ENCODE measurements at places on chromosomes 16 and 17. TPM values are rescaled to one million over a fixed set of nuclear protein-coding genes. Genes with fewer than 3 reads are reported as not detected.

DNA sequence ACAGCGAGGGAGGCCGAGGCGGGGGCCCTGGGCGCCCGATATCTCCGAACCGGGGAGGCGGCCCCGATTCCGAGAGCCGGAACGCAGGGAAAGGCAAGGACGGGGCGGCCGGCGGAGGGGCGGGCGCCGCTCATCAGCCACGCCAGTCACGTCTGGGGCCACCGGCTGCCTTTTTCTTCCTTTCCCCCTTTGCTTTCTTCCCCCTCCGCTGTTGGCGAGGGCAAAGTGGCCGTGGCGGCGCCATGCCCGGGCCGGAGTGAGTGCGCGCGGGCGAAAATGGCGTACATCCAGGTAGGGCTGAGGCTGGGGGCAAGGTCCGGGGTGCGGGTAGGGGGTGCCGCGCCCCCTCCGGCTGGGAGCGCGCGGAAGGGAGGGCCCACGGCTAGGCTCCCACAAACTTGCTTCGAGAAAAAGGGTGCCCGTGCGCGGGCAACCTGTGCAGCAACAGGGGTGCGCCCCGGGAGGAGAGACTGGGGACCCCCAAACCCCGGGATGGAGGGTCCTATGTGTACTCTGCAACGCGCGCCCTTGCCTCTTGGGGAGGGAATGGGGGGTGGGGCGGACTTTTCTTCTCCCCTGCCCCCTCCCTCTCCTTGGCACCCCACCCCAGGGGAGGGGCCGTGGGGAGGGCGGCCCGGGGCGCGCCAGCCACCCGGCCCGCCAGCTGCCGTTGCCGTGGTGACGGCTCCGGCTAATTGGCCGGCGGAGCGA is 486 bp downstream of the SYT17 start:
- H3K27me3 ChIP-seq = peaks cover 35% of the 10 kb centered on the region
- H3K4me3 ChIP-seq = no peak overlapping the region
- no peak for DNase-seq
- H3K27ac ChIP-seq = no peak overlapping the region
- no peaks in the 10 kb centered on the region for H3K36me3 ChIP-seq

- no peak overlapping the region for H3K27ac ChIP-seq
- H3K27me3 ChIP-seq = no peaks in the 10 kb centered on the region
- H3K36me3 ChIP-seq = no peaks in the 10 kb centered on the region
- H3K4me3 ChIP-seq = no peak overlapping the region
Observed at GRCh38 chr16:59881376-59881775, 1147.3 kb upstream of the GOT2 start.

The CCL16 gene
- not detected for total RNA-seq

DNA sequence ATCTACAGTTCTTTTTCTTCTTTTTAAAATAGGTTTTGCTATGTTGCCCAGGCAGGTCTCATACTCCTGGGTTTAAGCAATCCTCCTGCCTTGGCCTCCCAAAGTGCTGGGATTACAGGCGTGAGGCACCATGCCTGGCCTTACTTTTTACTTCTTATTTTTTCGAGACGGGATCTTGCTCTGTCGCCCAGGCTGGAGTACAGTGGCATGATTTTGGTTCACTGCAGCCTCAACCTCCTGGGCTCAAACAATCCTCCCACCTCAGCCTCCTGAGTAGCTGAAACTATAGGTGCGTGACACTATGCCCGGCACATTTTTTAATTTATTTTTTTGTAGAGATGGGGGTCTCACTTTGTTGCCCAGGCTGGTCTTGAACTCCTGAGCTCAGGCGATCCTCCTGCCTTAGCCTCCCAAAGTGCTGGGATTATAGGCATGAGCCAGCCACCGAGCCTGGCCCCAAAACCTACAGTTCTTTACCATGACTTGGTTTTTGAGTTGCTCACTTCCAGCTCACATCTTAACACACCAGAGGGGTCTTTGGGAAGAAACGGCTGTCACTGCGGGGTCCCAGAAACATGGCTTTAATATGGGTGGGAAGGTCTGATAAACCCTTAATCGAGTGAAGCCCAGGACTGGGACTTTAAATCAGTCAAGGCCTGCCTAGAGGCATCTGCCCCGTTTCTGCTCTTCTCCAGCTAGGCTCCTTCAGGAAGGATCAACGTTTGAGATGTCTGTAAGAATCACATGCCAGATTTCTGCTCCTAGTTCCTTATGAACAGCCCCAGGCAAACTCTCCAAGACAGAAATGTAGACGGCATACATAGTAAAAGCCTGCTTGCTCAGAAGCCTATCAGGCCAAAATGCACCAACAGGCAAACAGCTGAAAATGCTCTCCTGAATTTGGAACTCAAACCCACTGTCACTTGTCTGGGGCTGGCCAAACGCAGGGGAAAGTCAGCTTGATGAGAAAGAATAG is 91.7 kb upstream of the TOB1 start:
- no peaks in the 10 kb centered on the region for H3K27me3 ChIP-seq
- H3K36me3 ChIP-seq = peaks cover 19% of the 10 kb centered on the region
- no peak overlapping the region for H3K27ac ChIP-seq
- H3K4me1 ChIP-seq = no peaks in the 10 kb centered on the region

GRCh38 chr16:24085666-24086065 is 170.5 kb upstream of the CACNG3 start:
- DNase-seq = no peak
- no peaks in the 10 kb centered on the region for H3K27me3 ChIP-seq
- H3K36me3 ChIP-seq = no peaks in the 10 kb centered on the region

- H3K4me3 ChIP-seq = no peak overlapping the region
- no peak overlapping the region for H3K27ac ChIP-seq
- H3K27me3 ChIP-seq = no peaks in the 10 kb centered on the region
- H3K36me3 ChIP-seq = peaks cover 8% of the 10 kb centered on the region
Observed at GRCh38 chr16:70416748-70417616, 21.9 kb downstream of the ST3GAL2 start.

The ARHGAP44 gene
- 2.9 TPM for total RNA-seq

- no peaks in the 10 kb centered on the region for H3K4me1 ChIP-seq
- peaks cover 4% of the 10 kb centered on the region for H3K27me3 ChIP-seq
Observed at GRCh38 chr16:50555952-50556673, 7.9 kb downstream of the NKD1 start.

GRCh38 chr16:15749371-15749770 is 99.3 kb downstream of the NDE1 start:
- no peaks in the 10 kb centered on the region for H3K4me1 ChIP-seq
- no peaks in the 10 kb centered on the region for H3K36me3 ChIP-seq
- no peak overlapping the region for H3K27ac ChIP-seq
- no peak for DNase-seq
- H3K27me3 ChIP-seq = no peaks in the 10 kb centered on the region

DNA sequence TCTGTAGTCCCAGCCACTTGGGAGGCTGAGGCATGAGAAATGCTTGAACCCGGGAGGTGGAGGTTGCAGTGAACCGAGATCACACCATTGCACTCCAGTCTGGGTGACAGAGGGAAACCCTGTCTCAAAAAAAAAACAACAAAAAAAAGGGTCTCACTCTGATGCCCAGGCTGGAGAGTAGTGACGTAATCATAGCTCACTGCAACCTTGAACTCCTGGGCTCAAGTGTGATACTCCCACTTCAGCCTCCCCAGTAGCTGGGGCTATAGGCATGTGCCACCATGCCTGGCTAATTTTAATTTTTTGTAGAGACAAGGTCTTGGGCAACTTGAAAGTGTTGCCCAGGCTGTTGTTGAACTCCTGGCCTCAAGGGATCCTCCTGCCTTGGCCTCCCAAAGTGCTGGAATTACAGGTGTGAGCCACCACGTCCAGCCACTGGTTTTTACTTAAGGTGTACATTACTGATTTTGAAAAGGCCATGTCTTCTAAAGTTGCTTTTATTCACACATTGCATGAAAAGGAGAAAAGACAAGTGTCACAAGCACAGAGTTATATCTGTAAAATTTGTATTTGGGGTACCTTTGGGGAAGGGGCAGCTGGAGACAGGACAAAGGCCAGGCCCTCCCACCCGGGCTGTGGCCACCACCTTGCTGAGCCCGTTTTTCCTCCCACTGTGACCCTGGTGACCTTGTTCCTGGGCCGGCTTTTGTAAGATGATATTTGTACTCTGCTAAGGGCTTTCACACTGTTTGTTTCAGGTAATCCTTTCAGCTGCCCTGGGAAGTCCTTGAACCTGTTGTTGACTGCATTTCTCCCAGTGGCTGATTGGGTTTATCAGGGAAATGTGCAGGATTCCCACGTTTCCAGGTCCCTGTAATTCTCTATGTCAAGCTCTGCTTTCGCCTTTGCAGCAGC is 11.5 kb downstream of the GPT2 start:
- H3K4me1 ChIP-seq = peaks cover 8% of the 10 kb centered on the region
- no peak overlapping the region for H3K4me3 ChIP-seq
- H3K36me3 ChIP-seq = peaks cover under 1% of the 10 kb centered on the region
- DNase-seq = no peak
- no peak overlapping the region for H3K27ac ChIP-seq

- no peak for DNase-seq
- no peak overlapping the region for H3K27ac ChIP-seq
- peaks cover 7% of the 10 kb centered on the region for H3K4me1 ChIP-seq
- no peak overlapping the region for H3K4me3 ChIP-seq
- peaks cover 3% of the 10 kb centered on the region for H3K36me3 ChIP-seq
Observed at GRCh38 chr17:82915757-82916027, 75.9 kb upstream of the ZNF750 start.

DNA sequence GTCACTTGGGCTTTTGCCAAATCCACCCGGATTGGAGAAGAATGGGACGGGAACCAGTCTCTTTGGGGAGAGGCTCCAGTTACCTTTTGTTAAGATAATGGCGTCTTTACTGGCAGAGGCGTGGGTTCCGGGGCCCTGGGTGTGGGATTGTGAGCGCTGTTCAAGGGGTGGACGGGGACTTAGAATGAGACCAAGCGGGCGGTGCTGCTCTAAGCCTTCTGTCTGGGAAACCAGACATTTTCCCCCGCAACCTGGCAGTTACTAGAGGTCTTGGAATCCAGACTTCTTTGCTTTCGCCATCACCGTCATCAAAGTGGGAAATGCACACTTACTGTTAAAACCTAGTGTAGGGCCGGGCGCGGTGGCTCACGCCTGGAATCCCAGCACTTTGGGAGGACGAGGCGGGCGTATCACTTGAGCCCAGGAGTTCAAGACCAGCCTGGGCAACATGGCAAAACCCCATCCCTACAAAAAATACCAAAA is 706 bp downstream of the TEN1 start:
- peak overlapping the region; percentile 90 for H3K4me3 ChIP-seq
- no peaks in the 10 kb centered on the region for H3K27me3 ChIP-seq

GRCh38 chr16:85750827-85751697 is at the start of gene C16orf74:
TSS of gene C16orf74 (minus strand) at chr16:85751096. CDS start at chr16:85735217, 15,879 bp downstream.
- no peaks in the 10 kb centered on the region for H3K36me3 ChIP-seq
- H3K27me3 ChIP-seq = no peaks in the 10 kb centered on the region
- H3K4me3 ChIP-seq = peak within 1 kb of the TSS; percentile 75

GRCh38 chr17:50847566-50847965 is 12.2 kb downstream of the WFIKKN2 start:
- no peak for DNase-seq
- no peaks in the 10 kb centered on the region for H3K27me3 ChIP-seq
- H3K4me1 ChIP-seq = peaks cover 13% of the 10 kb centered on the region
- no peak overlapping the region for H3K4me3 ChIP-seq

GRCh38 chr16:715477-716199 is 720 bp downstream of the METRN start:
- peak overlapping the region; percentile 73 for H3K4me3 ChIP-seq
- no peak overlapping the region for H3K27ac ChIP-seq
- peak; percentile 94 for DNase-seq

DNA sequence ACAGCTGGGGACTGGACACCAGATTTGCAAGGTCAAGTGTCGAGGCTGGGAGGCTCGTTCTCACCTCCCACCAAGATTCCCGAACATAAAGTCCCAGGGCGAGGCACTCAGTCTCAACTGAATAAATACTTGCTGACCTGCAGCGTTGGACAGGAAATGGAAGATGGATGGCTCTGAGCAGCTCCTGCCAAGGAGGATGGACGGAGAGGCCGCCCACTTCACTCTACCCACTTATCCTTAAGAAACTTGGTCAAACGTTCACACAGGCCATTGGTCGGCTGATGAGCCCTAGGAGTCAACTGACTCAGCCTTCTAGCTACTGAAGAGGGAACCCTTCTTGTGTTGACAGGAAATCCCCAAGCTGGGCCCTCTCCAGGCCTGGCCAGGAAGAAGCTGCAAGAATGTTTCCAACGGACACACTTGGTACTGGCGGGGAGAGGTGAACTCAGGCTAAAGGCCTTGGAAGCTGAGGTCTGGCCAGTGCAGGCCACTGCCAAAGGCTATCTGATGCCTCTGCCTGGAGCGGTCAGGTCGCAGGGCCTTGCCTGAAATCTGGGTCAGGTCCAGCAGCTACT is 50.0 kb downstream of the VAC14 start:
- H3K4me1 ChIP-seq = peaks cover 67% of the 10 kb centered on the region
- peak; percentile 98 for DNase-seq
- no peaks in the 10 kb centered on the region for H3K36me3 ChIP-seq
- H3K27me3 ChIP-seq = no peaks in the 10 kb centered on the region

DNA sequence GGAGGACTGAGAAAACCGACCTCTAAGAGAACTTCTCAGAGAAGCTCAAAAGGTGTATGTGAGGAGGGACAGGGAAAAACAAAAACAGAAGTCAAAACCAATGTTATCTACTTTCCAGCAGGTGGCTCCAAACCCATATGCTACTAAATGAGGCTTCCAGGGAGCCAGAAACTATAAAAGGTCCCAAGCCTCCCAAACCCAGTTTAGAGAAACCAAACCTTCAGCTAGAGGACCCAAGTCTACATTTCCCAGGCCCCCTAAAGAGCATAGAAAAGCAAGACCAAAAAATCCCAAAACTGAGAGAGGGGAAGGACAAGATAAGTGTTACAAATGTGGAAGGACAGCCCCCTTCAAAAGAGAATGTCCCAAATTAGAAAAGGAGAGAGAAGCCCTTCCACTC is 3.7 kb downstream of the HPR start:
- DNase-seq = no peak
- no peak overlapping the region for H3K27ac ChIP-seq
- no peaks in the 10 kb centered on the region for H3K36me3 ChIP-seq
- no peaks in the 10 kb centered on the region for H3K27me3 ChIP-seq
- no peak overlapping the region for H3K4me3 ChIP-seq

GRCh38 chr17:63631062-63631461 is 8.8 kb downstream of the MAP3K3 start:
- no peak overlapping the region for H3K4me3 ChIP-seq
- peaks cover 12% of the 10 kb centered on the region for H3K4me1 ChIP-seq
- no peaks in the 10 kb centered on the region for H3K27me3 ChIP-seq
- no peak for DNase-seq
- H3K36me3 ChIP-seq = peaks cover 21% of the 10 kb centered on the region

- H3K36me3 ChIP-seq = no peaks in the 10 kb centered on the region
- no peaks in the 10 kb centered on the region for H3K27me3 ChIP-seq
- no peaks in the 10 kb centered on the region for H3K4me1 ChIP-seq
- H3K27ac ChIP-seq = no peak overlapping the region
- DNase-seq = no peak
Observed at GRCh38 chr16:23863511-23864422, 28.0 kb downstream of the PRKCB start.

DNA sequence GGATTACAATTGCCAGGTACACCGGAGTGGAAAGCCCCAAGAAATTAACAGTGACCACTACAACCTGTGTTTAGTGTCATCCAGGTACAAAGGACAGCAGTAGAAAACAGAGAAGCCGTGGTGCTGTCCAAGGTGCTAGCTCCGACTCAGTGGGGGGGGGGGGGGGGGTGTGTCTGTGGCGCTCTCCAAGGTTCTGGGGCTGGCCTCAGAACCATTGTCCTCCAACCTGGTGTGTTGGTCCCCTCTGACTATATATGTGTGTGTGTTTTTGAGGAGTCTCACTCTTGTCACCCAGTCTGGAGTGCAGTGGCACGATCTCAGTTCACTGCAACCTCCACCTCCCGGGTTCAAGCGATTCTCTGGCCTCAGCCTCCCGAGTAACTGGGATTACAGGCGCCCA is 5.8 kb upstream of the ZNF23 start:
- no peak overlapping the region for H3K4me3 ChIP-seq
- peak; percentile 77 for DNase-seq
- no peaks in the 10 kb centered on the region for H3K36me3 ChIP-seq
- no peaks in the 10 kb centered on the region for H3K27me3 ChIP-seq
